ENCODE measurements at places on chromosomes 6 and 20.

DNA sequence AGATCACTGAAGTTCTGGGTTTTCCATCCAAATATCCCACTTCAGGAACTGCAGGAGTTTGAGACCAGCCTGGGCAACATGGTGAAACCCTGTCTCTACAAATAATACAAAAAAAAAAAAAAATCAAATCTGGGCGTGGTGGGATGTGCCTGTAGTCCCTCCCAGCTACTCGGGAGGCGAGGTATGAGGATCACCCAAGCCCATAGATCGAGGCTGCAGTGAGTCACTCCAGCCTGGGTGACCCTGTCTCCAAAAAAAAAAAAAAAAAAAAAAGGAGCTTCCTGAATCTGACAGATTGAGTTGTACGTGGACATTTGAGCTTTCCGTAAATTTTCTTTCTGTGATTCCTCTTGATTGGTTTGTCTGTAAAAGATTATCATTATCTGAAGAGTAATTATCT, 55.6 kb downstream of the TULP4 start:
- DNase-seq: no peak

DNA sequence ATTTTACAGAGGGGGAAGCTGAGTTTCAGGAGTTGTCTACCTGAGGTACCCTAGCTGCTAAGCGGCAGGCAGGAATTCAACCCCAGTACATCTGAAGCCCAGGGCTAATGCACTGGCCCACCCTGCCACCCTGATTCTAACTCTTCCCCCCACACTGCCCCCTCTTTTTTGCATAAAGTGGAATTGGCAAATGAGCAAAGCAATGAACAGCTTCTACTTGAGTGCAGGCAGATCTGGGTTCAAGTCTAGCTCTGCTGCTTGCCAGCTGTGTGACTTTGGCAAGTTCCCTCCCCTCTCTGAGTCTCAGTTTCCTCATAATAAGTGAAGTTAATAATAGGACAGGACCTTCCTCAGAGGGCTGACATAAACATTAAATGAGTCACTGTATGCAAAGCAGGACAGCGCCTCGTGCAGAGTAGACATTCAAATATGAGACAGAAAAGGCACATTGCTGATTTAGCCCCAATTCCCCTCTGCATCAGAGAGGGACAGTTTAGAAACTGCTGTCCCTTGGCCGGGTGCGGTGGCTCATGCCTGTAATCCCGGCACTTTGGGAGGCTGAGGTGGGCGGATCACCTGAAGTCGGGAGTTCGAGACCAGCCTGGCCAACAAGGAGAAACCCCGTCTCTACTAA, 4.7 kb downstream of the ADA start:
- DNase-seq: no peak

DNA sequence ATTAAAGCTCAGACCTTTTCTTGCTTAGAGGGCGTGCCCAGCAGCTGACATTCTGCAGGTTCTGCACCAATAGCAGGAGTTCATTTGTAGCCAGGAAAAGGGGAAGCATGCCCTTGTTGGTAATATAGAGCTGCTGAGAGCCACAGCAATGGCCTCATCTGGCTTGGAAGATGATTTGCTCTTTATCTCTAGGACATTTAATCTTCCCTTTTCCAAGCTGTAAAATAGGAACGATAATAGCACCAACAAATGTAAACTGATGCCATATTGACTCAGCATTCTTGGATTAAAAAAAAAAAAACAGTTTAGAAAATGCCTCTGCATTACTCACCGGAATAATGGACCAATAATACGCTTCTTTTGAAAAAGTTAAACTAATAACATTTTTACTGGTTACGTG, 93.4 kb upstream of the SLC2A12 start:
- no peak for DNase-seq

DNA sequence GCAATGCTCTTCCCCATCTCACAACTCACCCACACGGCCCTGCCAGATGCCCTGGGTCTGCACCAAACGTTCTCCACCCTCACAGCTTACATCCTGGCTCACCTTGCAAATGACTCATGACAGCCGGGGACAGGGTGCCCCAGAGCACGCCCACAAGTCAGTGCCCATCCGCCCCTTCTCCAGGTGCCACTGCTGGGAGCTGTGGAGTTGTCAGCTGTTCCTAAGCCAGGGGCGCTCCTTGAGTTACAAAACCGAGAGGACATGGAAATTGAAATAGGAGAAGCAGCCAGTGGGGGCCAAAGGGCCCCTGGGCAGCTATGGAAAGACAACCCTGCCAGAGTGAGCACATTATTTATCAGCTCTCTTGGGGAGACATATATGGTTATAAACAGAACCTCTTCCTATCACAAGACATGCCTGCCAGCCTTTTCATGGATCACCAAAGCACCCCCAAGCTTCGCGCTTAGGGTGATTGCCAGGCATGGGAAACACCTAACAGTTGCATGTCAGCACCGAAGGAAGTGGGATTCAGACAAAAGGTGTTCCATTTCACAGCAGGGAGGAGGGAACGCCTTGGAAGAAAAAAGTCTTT, 236.8 kb downstream of the LY86 start:
- DNase-seq: no peak

DNA sequence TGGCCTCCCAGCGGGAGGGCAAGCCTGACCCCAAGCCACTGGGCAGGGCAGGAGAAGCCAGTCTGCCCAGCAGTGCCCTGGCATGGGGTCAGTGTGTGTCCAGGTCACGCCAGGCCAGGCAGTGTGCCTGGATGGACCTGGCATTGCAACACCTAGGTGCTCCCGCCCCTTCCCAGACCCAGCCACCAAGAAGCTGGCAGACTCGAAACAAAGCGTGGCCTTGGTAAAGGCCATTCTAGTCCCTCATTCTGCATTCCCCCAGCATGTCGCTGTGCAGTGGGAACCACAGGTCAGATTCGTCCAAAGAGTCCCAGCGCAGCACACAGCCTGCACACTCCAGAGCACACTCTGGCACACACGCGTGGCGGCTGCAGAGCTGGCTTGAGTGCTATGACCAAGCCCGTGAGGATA, 19.3 kb upstream of the APMAP start:
- DNase-seq: no peak

GRCh38 chr6:134474955-134475354, 157.0 kb upstream of the SGK1 start:
- DNase-seq: no peak

DNA sequence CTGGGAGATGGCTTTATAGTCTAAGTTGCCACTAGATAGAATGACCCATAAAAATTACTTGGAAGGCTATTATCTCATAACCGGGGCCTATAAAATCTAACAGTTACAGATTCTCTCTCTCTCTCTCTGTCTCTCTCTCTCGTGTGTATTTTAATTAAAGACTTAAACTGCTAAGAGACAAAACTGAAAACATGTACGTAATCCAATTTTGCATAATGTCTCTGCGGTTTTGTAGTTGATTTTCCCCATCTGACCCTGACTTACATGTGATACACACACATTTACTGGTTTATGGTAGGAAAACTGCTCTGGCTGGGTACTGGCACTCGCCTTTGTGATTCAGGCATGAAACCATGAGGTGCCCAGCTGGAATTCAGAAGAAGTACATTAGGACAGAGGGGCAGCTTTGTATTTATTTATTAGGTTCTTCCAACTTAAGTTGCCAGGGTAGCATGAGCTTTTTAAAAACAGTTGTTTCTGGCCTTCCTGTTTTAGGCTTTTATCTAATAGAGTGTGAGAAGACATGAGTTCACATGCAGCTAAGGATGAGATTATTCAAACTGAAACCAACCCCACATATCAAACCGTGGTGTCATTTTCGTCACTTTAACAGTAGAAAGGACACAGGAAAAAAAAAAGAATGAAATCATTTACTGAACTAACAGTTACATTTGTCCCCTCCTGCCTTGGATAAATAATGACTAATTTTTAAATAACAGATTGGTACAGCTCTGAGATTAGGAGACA, 182.5 kb downstream of the GMPR start:
- peak; percentile 51 for DNase-seq

- DNase-seq: no peak
Observed at GRCh38 chr6:156786652-156787051, 9.5 kb downstream of the ARID1B start.

GRCh38 chr6:89302195-89302770, 12.8 kb downstream of the GABRR2 start:
- no peak for DNase-seq

- DNase-seq: peak; percentile 47
Observed at GRCh38 chr20:47181056-47181862, 175.2 kb downstream of the ZMYND8 start.

GRCh38 chr6:40962241-40962640, 76.8 kb downstream of the UNC5CL start:
- no peak for DNase-seq

DNA sequence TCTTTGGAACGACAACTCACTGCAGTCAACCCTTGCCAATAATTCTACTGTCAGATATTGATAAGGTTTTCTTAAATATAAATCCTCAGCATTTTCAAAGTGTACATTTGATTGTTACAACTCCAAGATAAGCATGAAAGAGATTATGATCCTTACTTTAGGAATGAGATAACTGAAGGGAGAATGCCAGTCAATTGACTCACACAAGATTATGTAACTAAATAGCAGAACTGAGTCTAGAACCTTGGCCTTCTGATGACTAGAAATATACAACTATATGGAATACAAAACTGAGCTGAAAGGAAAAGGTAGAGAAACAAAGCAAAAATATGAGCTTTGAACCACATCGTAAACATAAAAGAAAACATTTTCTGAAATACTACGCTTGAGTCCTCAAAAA, 26.9 kb upstream of the STXBP5 start:
- no peak for DNase-seq

GRCh38 chr6:23534351-23534750, 591.7 kb upstream of the NRSN1 start:
- DNase-seq: no peak

GRCh38 chr6:123805921-123806320, 2.3 kb downstream of the NKAIN2 start:
- no peak for DNase-seq

DNA sequence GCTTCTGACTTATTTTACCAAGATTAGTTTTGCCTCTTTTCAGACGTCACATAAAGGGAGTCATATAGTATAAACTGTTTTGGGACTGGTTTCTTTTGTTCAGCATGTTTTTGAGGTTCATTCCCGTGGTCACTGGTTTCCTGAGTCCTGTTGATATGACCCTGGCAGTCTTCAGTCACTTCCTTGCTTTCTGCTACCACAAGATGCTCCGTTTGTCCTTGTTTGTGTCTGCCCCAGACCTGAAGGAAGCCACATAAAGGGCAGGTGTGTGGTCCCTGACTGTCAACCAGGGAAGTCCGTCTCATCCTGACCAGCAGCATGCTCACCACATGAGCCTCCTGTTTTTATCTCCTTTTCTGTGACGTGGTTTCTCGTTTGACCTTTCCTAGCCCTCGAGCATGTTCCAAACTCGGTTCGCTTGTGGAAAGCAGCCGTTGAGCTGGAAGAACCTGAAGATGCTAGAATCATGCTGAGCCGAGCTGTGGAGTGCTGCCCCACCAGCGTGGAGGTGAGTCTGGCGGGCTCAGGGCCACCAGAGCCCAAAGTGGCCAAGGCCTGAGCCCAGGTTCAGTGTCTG, 26.1 kb upstream of the C20orf204 start:
- no peak for DNase-seq

- no peak for DNase-seq
Observed at GRCh38 chr6:57252975-57253374, 30.9 kb upstream of the RAB23 start.

DNA sequence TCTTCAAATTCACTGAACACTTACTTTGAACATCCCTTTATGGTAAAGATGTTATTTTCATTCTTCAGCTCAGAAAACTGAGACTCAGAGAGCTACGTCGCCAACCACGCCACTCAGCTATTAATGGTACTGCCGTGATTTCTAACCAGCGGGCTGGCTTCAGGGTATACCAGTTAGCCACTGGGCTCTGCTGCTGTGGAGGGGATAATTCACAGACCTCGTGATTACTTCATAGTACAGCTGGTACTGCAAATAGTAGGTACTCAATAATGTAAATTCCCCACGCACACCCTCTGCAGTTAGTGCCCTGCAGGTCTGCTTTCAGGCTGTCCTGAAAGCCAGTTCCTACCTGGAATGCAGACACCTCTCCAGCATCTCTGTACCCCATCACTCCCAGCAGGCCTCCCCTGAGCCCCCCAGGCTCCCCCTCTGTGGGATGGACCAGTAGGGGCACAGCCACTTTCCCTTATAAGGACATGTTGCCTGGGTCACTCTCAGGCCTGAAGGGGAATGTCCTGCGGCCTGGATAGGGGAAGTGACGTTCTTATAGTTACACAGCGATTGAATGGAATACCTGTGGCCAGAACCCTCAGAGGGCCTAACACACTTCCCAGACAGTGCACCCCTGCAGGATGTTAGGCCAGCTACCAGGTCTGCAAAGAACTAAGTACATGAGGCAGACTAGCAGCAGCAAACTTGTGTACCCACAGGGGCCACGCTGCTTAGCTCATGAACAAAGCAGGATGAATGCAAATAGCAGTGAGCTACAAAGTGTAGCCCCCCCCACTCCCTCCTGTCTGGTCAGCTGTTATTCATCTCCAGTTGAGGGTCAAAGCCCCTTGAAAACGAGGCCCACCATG, 1.3 kb upstream of the OCSTAMP start:
- no peak for DNase-seq

GRCh38 chr6:43966853-43967718, 160.2 kb downstream of the MRPL14 start:
- DNase-seq: no peak

- DNase-seq: no peak
Observed at GRCh38 chr6:96330884-96331283, 190.7 kb upstream of the UFL1 start.

- no peak for DNase-seq
Observed at GRCh38 chr6:133241086-133241900, at the start of gene EYA4. EYA4 (plus strand) TSS chr6:133241357; CDS start chr6:133274781, 33,424 bp downstream.

DNA sequence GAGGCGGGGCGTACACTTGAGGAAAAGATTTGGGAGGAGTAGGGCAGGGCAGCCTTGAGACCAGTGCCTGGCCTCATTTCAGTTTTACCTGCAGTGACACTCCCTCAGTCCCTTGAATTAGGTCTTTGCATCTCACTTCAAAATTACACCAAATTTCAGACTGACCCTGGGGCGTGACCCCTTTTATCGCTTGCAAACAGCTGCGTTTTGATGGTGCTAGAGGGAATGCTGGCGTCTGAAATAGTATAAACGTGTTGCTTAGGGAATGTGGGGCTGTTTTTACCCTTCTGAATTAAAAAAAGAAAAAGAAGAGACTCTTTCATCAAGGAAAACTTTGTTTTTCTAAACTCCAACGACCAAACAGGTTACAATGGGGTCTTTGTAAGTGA, 21.0 kb downstream of the COL9A1 start:
- DNase-seq: no peak

DNA sequence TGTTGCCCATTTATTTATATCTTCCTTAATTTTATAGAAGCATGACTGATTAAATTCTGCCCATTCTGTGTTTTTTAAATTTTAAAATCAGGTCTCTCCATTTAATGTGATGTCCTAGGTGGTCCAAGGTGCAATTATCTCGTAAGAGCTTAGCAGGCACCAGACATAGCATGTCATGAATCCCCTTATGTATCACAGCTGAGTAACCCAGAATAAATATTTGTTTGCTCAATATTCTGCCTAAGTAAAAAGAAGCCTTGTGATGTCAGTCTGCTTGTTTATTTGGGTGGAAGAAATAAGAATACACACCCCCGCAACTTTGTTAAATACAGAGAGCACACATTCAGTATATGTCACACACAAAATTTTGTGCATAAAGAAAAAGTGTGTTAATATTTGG, 211.3 kb downstream of the FARS2 start:
- DNase-seq: no peak

Data from fibroblast of the conjunctiva (primary cell).